Glomerular endothelial cell (primary cell): ENCODE measurements at places on chromosomes 16 and 17. TPM values are rescaled to one million over a fixed set of nuclear protein-coding genes. Genes with fewer than 3 reads are reported as not detected.

DNA sequence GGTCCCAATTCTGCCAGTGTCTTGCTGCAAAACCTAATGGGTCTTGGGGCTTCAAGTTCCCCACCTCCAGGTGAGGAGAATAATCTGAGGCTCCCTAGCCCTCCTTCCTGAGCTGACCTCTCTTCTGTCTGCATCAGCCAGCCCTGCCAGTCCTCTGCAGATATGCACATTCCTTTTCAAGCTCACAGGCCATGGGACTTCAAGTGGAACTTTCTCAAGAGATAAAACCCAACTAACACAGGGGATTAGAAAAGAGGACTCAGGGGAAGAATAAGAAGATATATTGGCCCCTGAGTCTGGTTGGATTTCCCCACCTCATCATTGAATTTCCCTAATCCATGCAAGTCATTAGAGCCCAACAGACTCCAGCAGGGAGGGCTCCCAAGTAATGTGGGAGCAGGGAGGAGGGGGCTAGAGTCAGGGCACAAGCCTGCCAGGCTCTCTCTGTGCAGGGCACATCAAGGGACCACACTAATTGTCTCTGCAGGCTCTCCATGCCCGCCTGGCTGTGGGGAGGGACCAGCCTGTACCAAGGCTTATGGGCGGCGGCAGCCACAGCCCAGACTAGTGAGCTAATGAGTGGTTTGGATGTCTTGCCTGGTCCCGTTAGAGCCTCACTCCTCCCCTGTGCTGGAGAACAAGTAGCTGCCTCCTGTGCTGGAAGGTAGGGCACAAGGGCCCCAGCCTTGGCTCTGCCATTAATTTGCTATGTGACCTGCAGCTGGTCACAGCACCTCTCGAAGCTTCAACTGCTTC lies 1.2 kb downstream of the KRT14 start:
- no peak for DNase-seq

- DNase-seq, result no peak
Measured at GRCh38 chr16:4566144-4566543, 10.0 kb downstream of the C16orf96 start.

- DNase-seq, result no peak
Measured at GRCh38 chr16:23369416-23369815, 67.3 kb downstream of the SCNN1B start.

GRCh38 chr17:21294321-21295035 lies 10.0 kb downstream of the MAP2K3 start:
- DNase-seq, result no peak

DNA sequence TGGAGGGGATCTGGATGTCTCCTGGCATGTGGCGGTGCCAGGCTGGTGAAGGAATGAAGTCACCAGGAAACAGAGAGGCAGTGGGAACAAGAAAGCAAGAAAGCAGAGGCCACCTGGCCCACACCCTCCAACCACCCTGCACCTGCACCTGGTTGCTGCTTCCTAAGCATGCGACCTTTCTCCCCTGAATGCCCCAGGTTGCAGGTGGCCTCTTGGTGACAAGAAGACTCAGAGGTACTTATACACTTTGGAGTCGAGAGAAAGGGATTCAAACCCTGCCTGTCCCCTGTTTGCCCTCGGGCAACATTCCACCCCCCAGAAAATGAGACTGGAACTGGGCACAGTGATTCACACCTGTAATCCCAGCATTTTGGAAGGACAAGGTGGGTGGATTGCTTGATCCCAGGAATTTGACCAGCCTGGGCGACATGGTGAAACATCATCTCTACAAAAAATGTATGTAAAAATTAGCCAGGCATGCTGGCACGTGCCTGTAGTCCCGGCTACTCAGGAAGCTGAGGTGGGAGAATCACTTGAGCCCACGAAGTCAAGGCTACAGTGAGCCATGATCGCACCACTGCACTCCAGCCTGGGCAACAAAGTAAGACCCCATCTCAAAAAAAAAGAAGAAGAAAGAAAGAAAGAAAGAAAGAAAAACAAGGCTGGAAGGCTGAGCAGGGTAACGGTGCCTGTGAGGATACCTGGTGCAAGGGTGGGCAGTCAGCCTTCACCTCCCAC lies 34.6 kb upstream of the TNRC6C start:
- DNase-seq, result no peak

DNA sequence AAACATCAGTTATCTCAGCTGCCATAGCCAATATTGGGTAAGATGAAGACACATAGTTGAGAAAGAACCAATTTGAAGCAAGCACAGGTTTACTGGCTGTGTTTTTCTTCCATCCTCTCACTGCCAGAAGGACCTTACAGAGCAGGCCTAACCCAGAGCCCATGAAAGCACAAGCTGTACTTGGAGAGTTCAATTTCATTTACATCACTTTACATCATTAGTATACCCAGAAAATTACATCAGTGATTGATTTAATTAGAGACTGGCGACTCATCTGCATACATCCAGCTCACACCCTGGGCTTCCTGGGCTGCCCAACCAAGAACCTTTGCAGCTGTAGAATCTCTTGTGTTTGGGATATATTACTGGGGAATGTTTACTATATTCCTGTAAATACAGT lies 23.7 kb downstream of the LRRC36 start:
- DNase-seq, result no peak

The SRL gene
- total RNA-seq, result 0.06 and 0.10 TPM in 2 replicates

The RNF213 gene
- total RNA-seq, result 124 and 209 TPM in 2 replicates

DNA sequence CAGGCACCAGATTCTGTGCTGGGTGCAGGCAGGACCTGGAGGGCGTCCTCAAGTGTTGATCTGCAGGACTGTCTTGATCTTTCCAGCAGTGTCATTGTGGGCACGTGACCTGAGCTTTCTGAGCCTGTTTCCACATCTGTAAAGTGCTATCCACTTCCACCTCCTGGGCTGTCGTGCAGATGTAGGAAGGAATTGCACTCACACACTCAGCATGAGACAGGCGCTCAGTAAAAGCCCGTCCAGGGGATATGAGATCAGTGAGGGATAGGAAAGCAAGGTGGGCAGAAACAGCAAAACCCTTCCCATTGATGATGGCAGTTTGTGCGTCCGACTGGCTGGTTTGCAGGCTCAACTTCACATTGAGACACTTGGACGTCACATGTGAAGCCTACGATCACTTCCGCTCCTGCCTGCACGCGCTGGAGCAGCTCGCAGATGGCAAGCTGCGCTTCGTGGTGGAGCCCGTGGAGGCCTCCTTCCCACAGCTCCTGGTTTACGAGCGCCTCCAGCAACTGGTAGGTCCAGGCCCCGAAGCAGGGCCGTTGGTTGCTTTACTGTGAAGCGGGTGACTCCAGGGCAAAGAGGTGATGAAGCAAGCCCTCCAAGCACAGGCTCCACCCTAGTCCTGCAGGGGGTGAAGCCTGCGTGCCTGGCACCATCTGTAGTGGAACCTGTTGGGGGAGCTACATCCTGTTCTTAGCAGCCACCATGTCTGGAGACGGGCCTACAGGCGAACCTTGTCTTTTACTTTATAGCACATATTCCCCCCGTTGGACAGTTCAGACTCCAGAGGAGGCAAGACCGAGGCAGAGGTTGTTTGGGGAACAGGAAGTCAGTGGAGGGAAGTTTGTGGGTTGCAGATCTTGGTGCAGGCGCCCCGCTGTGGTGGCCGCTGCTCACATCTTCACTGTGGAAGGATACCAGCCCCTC lies 23.0 kb downstream of the METTL22 start:
- DNase-seq, result no peak

- peak; percentile 52 for DNase-seq
Measured at GRCh38 chr17:3827124-3827773, 18.8 kb downstream of the NCBP3 start.

- no peak for DNase-seq
Measured at GRCh38 chr17:823501-823902, 41.3 kb downstream of the MRM3 start.

GRCh38 chr16:28318042-28318744 lies 25.9 kb downstream of the SBK1 start:
- no peak for DNase-seq

DNA sequence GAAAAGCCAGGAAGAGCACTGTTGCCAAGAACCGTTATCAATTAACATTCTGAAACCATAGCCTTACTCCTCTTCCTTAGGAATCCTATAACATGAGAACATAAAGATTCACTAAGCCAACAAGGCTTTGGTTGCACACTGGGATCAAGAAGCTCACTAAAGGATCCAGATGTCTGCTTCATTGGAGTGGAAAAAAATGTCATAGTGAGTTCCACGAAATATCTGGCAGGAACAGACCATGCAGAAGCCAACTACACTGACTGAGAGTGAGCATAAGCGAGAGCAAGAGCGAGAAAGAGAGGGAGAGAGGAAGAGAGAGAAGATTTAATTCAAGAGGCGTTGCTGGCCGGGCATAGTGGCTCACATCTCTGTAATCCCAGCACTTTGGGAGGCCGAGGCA lies 13.4 kb upstream of the MEIOC start:
- no peak for DNase-seq

GRCh38 chr16:85011846-85012284 lies 530 bp upstream of the ZDHHC7 start:
- DNase-seq, result no peak

GRCh38 chr17:49969795-49970389 lies 902 bp downstream of the DLX4 start:
- DNase-seq, result no peak

GRCh38 chr16:18834864-18835263 lies 33.5 kb upstream of the ARL6IP1 start:
- DNase-seq, result no peak

DNA sequence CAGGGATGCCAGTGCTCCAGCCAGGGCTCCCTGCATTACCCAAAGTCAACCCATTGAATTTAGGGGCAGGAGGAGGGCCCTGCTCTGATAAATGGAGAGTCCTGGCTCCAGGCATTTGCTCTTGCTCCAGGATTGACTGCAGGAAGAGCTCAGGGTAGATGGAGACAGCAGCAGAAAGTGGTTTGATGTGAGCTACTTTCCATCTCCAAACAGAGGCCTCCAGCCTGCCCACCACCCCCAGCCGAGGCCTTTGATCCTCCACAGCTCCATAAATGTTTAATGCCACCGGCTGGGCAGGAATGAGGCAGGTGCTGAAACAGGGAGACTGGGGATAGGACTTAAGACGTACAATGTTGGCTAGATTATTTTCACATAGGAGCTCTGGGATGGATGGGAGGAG lies 4.3 kb upstream of the SEZ6 start:
- no peak for DNase-seq

DNA sequence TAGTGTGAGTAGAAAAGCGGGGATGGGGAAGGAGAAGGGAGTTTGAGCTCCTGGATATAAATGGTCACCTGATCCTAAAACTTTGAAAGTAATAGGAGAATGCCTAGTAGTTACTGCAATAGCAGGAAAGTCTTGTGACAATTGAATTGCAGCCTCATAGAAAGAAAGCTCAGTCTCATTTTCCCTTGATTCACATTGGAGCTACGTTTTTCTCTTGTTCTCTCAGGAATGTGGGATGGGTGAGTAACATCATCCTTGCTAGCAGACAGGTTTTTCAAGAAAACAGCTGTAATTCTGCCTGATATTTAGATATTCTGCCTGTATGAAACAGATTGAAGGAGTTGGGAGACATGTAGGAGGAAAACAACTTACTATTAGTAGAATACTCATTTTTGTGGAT lies 25.3 kb downstream of the SF3B3 start:
- no peak for DNase-seq

The HS3ST6 gene
- total RNA-seq, result not detected in 2 replicates

DNA sequence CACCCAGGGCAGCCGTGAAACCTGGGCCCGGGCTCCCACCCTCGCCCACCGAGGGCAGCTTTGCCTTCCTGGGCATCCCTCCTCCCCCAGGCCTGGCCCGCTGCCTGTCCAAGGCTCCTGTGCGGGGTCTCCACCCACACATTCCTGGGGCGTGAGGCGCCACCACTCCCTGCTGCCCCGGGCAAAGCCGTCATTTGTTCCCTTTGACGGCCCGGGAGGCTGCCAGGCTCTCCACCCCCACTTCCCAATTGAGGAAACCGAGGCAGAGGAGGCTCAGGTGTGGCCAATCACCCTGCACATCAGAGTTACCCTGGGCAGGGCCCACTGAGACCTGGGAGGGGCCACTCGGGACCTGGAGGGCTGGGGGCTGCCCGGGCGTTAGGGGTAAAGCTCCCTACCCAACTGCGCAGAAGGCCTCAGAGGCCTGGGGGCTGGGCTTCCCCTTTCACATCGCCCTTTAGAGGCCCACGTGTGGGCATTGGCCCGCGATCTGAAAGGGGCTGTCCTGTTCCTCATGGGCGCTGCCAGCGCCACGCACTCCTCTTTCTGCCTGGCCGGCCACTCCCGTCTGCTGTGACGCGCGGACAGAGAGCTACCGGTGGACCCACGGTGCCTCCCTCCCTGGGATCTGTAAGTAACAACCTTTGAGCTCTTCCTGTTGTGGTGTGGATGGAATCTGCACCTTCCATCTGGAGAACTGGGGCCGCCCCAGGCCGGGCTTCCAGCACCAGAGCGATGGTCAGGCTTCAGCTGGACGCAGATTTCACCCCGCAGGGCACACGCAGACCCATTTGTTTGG lies at the start of gene MSLN:
TSS of gene MSLN (plus strand) at position 190 of the 799 bp plus-strand sequence. CDS start 1,947 bp downstream, outside the sequence.
- DNase-seq, result no peak

The SEPTIN12 gene
- total RNA-seq, result not detected in 2 replicates

GRCh38 chr17:72423718-72424117 lies 302.9 kb downstream of the SOX9 start:
- DNase-seq, result no peak

- no peak for DNase-seq
Measured at GRCh38 chr17:37116671-37117185, 168.0 kb downstream of the AATF start.

The ABCA6 gene
- total RNA-seq, result 0.58 and 10.1 TPM in 2 replicates

The YBX2 gene
- not detected in 2 replicates for total RNA-seq

DNA sequence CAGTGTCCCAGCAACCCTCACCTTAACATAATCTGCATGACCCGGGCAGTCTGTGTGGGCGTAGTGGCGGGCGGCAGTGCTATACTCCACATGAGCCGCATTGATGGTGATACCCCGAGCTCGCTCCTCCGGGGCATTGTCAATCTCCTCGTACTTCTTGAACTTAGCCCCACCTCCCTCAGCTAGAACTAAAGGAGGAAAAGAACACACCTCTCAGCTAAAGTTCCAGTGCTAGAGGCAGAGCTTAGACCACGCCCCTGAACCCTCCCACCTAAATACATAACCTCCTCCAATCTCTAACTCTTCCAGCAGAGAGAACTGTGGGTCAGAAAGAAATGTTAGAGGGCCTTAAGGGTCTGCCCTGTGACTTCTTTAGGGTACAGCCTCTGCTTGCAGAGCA lies 855 bp downstream of the TUFM start:
- DNase-seq, result no peak

DNA sequence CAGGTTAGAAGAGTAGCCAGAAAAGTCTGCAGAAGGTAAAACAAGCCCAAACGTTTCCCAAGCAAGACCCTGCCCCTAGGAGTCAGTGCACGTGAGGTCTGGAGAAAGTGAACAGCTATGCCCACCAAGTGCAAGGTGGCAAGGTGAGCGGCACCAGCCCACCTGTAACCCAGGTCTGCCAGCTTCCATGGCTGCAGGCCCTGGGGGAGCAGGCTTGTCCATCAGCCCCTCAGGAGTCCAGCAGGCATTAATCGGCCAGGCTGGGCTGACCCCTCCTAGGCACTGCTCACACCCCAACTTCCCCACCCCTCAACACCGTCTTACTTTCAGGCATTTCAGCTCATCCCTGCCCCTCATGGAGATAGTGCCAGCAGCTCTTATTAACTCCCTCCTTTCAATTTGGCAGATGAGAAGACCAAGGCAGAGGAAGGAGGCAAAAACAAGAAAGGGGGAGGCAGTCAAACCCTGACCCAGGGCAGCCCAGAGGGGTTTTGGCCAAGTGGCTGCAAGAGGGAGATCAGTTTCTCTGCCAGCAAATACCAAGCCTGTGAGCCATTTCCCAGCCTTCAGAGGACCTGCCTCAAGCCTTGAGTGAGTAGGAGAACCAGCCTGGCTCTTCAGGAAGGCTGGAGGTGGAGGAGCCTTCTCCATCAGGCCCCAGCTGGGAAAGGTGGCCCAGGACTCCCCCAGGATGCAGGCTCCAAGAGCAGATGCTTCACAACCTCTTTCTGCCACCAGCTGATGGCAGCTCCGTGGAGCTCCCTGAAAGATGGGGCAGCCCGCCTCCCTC lies 14.7 kb downstream of the BEAN1 start:
- no peak for DNase-seq
